Right atrium auricular region (tissue), 2 donors: ENCODE measurements at places on chromosomes 5 and 9. TPM values are rescaled to one million over a fixed set of nuclear protein-coding genes. Genes with fewer than 3 reads are reported as not detected.

Gene ANKRD20A1
- 1.9 TPM for total RNA-seq

DNA sequence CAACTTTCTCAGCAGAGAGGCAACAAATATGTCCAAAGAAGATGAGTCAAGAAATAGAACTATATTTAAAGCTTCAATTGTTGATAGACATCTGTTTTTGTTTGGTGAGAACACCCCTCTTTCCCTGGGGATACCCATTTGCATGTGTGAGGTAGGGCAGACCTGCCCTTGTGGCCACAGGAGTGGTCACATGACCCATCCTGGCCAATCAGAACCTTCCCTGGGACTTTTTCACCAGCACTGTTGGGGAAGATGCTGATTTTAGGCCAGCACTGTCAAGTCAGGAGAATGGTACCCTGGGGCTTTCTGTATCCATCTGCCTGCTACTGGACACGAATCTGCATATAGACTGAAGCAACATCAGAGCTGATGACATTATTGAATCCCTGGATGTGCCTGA, 211.2 kb downstream of the CDK5RAP2 start:
- DNase-seq, result no peak

GRCh38 chr9:886886-887285, 45.4 kb downstream of the DMRT1 start:
- no peak for DNase-seq

GRCh38 chr5:66669086-66669861, 73.1 kb downstream of the MAST4 start:
- DNase-seq, result no peak

Gene CMBL
- 5.9 TPM for total RNA-seq

GRCh38 chr5:95924720-95925377, 36.8 kb downstream of the ELL2 start:
- no peak for DNase-seq

Gene ADGRD2
- total RNA-seq, result not detected

Gene CARTPT
- not detected for total RNA-seq

DNA sequence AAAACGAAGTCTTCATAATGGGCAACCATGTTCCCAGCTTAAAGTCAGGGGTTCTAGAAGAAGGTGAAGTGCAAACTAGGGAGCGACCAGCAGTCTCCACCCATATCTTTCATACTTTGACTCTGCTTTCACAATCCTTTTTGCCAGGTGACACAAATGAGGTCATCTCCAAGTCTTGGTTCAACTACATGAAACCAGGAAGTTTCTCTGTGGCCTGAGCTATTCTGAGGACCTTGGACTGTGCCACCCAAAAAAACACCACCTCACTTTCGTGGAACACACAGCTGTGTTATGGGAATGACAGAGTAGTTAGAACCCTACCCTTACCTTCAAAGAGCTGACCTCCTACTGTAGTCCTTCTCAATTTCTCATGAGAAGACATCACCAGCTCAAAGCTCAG, 309.2 kb downstream of the AGTPBP1 start:
- peak; percentile 21 for DNase-seq

Gene COL15A1
- 22.4 TPM for total RNA-seq

DNA sequence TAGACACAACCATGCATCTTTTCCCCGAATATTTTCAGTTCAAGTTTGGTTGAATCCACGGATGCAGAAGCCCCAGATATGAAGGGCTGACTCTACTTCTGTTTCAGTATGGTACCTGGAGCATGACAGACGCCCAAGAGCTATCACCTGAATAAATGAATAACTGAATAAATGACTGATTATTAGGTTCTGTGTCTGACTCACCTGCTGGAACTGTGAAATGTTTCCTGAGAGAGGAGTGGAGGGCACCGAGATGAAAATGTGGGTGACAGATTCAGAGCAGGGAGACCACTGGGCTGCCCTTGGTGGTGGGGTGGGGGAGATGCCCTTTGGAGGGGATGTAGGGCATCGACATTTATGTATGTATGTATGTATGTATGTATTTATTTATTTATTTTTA, 13.2 kb downstream of the FRMPD1 start:
- DNase-seq, result no peak

Gene SLC22A4
- 2.8 TPM for total RNA-seq

- DNase-seq, result no peak
These were observed 62.1 kb downstream of the MCTP1 start for GRCh38 chr5:95222836-95223235.
